BJ (cell line): ENCODE measurements at places on chromosomes 2 and 18.

DNA sequence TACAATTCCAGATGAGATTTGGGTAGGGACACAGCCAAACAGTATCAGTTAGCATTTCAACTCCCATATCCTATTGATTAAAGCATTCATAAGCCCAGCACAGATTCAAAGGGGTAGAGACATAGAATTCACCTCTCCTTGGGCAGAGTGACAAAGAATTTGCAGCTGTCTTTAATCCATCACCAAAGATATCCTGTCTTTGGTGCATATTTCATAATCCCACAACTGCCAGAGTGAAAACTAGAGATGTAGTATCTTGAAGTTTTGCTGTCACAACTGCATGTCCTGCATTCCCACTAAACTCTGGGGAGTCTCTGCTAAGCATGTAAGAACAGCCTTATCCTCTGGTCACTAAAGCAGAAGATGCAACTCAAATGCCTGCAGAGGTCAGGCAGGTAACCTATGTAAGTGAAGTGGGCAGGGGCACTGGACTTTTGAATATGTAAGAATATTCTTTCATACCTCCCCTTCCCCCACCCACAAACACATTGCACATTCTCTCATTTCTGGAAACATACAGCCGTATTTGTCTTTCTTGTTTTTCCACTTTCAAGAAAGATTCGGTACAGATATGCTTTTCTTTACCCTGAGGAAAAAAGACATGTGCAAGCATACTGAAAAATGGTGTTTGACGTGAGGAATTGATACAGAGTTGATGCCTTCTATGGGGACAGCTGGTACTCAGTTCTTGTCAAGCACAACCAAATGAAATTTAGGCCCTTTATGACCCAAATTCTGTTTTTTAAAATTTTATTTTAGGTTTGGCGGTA lies 283.1 kb downstream of the SP3 start:
- no peak for DNase-seq

DNA sequence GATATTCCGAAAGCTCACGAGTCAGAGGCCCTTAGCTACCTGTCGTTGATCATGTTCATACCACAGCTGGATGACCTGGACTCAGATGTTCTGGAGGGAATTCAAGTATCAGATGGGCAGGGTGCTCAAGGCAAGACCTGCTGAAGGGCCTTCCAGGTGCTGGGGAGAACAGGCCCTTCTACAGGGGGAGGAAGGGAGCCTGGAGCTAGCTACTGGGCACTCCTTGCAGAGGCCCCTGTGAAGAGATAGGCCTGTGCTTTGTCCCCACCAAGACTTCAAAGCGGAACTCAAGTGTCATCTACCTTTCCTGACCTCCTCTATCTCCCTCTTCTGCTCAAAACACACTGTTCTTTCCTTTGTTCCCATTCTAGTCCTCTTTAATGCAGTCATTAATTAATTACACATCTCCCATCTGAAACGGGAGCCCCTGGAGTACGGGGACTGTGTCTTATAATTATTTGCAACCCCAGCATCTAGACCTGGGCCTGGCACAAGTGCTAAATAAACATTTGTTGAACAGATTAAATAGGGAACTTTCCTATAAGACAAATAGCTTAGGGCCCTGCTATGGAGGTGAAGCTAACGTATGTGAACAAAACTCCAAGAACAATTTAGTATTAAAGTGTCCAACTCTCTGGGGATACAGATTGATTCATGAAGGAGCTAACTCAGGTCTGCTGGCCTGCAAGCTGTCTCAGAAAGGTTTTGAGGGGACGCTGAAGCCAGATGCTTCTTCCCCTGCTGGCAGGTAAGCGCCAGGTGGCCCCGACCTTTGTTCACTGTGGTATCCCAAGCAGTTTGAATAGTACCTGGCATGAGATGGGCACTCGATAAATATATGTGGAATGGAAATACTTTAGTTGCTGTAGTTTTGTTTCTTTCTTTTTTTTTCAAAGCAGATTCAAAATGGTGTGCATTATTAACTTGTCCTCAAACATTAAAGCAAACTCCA lies 22.0 kb downstream of the RHOB start:
- DNase-seq, result no peak

DNA sequence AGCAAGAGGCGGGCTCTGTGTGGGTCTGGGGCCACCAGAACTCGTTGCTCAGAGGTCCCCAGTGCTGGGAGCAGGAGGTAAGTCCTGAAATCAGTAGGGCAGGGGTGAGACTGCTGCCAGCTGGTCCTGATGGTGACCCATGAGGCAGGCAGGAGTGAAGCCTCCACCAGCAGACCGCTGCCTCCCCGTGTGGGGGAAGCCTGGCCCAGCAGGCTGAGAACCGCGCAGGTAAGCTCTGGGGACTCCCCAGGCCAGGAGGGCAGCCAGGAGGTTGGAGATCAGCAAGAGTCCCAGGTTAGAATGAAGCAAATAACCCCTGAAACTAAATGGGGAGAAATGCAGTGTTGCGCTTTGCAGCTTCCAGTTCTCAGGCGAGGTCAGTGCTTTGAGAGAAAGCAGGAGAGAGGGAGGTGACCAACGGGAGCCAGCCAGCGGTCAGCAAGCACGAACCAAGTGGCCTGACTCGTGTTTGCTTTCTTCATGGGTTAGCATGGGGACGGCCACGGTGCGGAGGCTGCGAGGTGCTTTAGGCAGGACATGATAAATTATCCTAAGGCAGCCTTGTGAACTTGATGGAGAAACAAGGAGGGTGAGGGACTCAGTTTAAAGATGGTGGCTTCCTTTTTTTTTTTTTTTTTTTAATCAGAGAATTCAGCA lies 26.2 kb downstream of the INHBB start:
- DNase-seq, result no peak

DNA sequence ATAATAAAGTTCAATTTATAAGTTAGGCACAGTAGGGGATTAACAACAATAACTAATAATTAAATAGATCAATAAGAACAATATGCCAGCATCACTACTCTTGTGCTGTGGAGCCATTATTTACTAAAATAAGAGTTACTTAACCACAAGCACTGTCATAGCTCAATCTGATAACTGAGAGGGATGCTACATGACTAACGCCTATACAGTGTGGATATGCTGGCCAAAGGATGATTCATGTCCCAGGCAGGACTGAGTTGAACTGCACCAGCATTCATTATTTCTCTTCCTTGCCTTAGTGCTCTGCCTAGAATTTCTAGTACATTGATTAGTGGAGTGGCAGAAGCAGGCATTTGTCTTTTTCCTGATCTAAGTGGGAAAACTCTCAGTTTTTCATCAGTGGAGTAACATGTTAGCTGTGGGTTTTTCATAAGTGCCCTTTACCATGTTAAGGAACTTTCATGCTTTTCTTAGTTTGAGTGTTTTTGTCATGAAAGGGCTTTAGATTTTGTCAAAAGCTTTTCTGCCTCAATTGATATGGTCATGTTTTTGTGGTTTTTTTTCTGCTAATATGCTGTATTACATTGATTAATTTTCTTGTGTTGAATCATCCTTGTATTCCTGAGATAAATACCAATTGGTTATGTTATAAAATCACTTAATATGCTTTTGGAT lies 21.7 kb downstream of the KIAA1328 start:
- peak; percentile 75 for DNase-seq

DNA sequence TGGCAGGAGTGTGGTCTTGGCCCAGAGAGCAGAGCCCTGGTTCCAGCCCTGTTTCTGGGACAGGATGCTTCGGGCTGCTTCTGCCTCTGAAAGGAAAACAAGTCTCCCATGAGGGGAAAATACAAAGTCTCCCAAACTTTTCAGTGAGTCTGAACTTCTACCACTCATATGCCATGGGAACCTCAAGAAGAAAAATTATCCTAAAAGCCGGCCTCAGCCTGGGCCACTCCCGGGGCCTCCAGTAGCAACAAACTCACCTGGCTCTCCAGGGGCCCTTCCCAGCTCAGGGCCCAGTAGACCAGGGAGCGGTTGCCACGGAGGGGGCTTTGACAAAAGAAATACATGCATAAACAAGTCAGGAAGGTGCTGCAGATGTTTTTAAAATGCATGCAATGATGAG lies 289.2 kb upstream of the HDAC4 start:
- no peak for DNase-seq

GRCh38 chr2:65379223-65379622 lies 53.2 kb downstream of the SPRED2 start:
- no peak for DNase-seq

GRCh38 chr2:214203744-214204289 lies 207.0 kb upstream of the VWC2L start:
- no peak for DNase-seq

- DNase-seq, result no peak
These were observed 42.7 kb upstream of the ACTR3 start for GRCh38 chr2:113847144-113847543.

DNA sequence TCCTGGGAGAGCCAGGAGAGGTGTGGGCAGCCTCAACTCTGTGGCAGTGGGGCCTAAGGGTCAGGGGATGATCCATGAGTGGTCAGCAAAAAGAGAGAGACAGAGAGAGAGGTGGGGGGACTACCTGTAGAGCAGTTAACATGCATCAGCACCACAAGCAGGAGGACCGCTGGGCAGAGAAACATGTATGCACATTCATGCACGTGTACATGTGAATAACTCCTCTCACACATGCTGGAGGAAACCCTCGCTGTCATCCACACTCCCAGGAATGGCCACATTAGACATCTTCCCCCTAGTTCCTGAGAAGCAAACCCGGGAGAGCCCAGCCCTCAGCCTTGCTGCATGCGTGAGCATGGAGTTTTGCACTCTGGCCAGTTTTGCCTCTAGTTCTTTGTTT lies 166.1 kb downstream of the SMAD7 start:
- no peak for DNase-seq

DNA sequence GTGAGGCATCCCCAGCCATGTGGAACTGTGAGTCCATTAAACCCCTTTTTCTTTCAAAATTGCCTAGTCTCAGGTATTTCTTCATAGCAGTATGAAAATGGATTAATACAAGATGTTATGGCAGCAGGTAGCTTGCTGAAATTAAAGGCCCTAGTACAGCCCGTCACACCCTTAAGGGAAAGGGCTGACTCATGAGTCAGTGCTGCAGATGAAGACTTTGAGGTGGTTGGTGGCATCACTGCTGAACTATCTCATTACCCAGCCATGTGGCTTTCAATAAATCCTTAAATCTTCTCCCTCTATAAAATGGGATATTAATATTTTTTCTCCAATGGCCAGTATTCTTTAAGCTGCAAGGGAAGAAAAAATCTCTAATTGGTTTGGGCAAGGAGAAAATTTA lies 226.1 kb upstream of the CCDC68 start:
- DNase-seq, result no peak

- no peak for DNase-seq
These were observed 42.2 kb upstream of the IL1RL1 start for GRCh38 chr2:102269200-102269524.

GRCh38 chr2:71611781-71612527 lies 158.6 kb downstream of the DYSF start:
- no peak for DNase-seq

GRCh38 chr2:100606726-100607343 lies 44.0 kb downstream of the PDCL3 start:
- no peak for DNase-seq

- no peak for DNase-seq
These were observed 37.8 kb downstream of the RIT2 start for GRCh38 chr18:43077510-43078308.

- DNase-seq, result no peak
These were observed 191.7 kb downstream of the FAM210A start for GRCh38 chr18:13534631-13535030.

DNA sequence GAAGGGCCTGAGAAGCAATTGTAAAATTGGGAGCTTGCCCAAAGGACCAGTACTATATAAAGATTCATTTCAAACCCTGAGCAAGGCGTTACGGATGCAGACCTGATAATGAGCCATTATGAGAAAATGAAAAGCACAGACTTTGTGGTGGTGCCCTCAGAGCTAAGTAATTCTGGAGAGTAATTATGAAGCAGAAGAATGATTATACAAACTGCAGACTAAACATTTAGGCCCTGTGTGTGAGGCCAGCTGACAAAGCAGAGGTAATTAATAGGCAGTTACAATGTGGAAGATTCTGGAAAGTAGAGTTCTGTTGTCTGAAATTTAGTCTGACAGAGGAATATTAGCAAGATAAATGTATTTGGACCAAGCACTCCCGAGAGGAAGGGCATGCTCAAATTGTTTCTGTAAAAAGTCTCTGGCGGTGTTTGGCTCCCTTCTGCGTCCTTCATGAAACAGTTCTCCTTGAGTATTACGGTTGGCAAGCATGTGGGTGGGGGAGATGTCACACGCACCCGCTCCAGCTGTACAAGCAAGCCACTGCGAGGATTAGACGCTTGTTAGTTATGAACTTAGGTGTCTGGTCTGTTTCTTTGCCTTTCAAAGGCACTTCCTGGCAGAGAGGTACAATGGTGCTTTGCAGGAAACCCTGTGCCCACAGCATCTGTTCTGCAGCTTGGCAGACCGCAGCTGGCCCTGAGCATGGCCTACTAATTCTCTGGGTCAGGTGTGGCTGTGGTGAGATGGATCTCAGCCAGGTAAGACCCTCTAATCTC lies 45.5 kb downstream of the CDC42EP3 start:
- no peak for DNase-seq

DNA sequence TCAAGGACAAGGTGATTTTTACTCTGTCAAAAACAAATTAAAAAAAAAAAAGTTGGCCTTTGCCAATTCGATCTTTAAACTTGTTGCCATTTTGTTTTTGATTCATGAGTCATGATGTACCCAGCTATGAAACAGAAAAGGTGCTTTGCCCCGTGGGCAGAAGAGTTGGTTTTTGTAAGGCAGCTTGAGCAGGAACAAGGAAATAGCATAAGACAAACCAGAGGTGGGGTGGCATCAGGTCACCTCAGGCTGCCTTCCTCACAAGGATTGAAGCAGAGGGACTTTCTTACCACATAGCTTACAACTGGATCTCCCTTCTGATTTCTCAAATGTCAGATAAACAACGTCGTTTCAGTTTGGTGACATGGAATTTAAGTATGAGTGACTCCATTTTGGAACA lies 123.8 kb downstream of the ARL4C start:
- DNase-seq, result no peak

- DNase-seq, result no peak
These were observed 222.2 kb upstream of the MEIS1 start for GRCh38 chr2:66212749-66213148.

DNA sequence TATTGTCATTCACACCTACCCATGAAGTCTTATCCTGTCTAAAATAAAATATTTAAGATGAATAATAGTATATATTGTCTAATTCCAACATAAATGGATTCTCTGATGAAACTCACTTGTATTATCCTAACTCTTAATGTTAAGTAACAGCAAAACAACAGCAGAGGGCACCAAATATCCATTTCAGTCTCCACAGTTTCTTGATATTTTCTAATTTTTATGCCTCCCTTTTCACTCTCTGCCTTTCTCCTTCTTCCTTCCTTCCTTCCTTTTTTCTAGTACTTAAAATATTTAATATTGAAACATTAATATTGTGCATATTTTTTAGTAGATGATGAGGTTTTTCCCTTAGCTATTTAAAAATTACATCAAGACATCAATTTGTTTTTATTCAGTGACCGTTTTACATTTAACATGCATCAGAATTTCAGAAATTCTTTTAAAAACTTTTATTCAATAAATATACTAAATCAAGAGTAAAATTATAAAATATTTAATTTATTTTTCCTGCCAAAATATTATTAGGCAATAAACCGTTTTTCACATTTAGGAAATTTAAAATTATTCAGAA lies 97.6 kb downstream of the WDR7 start:
- peak; percentile 5 for DNase-seq

- DNase-seq, result no peak
These were observed 252.6 kb downstream of the EXOC6B start for GRCh38 chr2:72573232-72573631.
